ENCODE measurements at places on chromosomes 6 and 20.

GRCh38 chr6:45812922-45813321 lies 202.7 kb downstream of the CLIC5 start:
- DNase-seq = no peak

DNA sequence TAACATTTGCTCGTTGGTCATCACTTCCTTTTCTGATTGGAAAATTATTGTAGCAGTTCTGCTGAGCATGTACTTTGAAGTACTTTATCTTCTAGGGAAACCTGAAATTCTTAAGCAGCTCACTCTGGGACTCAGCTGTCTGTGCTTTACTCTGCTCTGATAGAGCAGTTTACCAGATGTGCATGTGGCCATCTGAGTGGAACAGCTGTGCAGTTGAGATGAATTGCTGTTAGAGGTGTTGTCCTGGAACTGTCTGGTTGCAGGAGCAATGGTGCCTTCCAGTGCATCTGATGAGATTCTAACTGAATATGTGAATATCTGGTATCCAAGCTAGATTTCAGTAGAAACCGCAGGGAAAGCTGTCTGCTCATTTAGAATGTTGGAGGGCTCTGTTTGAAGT lies 27.2 kb downstream of the PANK2 start:
- peak; percentile 47 for DNase-seq

DNA sequence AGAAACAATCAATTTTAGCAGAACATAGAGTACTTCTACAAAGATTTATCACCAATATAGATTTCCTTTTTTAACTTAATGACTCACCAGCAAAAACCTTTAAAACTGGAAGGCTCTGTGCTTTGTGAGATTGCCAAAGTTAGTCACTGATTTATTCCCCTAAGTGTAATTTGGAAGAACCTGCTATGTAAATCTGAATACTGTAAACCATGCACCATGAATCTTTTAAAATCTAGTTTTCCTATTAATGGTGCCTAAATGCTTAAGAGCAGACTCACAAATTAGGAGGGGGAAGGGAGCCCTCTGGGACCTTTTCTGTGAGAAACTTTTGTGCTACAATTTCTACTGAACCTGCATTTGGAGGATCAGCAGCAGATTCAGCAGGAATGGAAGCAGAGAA lies 57.8 kb upstream of the PNRC1 start:
- DNase-seq = no peak

DNA sequence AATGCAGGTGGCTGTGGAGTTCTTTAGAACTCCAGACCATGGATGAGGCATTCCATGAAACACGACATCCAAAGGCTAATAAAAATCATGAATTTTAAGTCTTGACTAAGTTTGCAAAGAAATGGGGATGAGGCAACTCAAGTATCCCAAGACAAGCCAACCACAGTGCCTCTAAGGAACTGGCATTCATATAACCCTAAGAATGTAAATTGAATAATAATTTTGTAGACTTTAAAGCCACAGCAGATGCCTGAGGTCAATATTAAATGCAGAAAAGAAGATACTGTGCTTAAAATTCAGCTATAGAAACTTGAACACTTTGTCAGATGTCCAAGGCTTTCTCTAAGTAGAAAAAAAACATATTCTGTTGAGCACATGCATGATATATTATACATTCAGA lies 54.5 kb downstream of the TFAP2B start:
- DNase-seq = no peak

GRCh38 chr6:159726255-159726917 lies 920 bp upstream of the WTAP start:
- no peak for DNase-seq

DNA sequence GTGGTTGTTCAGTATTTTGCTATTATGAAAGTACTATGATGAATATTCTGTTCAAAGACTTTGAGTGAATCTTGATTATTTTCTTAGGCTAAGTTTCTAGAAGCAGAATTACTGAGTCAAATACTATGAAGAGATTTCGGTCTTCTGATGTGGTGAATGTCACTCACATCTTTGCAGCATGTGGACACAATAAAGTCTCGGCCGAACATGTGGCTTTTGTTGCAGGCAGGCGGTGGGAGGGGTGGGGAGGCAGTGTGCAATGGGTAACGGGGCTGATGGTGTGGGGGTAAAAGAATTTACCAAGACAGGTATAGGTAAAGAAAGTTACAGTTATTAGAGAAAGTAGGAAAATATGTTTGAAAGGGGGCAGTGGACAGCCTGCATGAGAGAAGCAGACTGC lies 156.4 kb upstream of the DTNBP1 start:
- DNase-seq = no peak

DNA sequence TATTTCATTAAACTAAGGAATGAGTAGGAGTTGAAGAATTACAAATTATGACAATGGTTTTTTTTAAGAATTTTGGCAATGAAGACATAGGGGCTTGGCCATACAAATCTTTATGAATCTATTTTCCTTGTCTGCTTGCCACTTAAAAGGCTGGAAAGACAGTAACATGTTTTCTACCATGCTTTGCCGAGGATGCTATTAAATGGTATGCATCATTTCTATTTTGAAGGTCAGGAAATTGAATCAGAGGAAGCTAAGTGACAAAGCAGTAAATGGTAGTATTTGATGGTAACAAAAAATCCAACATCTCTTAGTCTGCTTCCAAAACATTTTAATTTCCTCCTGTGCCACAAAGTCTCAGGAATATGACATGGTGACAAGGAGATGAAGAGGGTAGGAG lies 287.2 kb downstream of the RFPL4B start:
- DNase-seq = no peak

GRCh38 chr6:155077331-155077730 lies 82.2 kb downstream of the TIAM2 start:
- DNase-seq = no peak

- DNase-seq = no peak
These were observed 10.9 kb downstream of the PMEPA1 start for GRCh38 chr20:57698867-57699275.

DNA sequence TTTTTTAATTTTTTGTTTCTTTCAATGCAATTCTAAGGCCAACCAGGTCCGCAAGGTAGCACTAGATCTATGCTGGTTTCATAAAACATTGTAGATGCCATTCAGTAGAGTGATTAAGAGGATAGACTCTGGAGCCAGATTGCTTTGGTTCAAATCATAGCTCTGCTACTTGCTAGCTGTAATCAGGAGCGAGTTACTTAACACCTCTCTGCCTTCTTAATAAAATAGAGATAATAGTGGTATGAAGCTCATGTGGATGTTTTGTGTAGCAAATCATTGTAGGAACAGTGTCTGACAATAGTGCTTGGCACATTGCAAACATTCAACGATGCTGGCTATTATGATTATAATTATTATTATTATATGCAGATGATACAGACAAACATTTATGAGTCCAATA lies 164.9 kb downstream of the LAMA2 start:
- no peak for DNase-seq

DNA sequence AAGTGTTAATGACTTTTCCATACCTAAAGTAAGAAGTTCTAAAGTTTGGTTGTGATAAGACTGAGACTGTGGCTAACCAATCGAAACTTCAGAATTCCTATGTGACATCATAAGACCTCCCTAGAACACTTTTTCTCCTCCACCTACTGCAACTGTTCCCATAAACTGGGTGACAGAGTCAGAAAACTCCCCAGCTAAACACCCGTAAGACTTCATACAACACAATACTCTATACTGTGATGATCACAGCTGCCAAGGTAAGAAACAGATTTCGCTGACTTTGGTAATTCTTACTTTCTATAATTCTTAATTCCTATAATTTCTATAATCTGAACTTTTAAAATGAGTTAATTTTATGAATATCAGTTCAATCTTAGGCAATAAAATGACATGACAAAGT lies at the start of gene PLN:
Gene PLN (plus strand): TSS at position 161 of the 400 bp plus-strand sequence. CDS start 10,626 bp downstream, outside the sequence.
- no peak for DNase-seq

DNA sequence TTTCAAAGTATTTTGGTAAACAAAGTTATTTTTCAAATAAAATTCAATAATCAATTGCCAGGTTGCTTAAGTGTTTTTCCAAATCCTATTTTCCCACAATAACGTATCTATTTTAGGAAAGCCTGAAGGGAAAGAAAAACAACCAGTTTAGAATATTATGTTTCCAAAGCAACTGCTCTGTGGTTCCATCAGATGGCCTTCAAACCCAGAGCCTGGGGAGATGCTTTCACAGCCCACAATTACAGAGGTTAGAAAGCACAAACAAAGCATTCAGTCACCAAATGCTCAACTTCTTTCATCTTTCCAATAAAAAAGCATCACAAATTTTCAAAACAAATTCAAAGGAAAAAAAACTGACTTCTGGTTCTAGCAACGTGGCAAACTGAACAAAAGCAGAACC lies 66.0 kb downstream of the ELOVL5 start:
- no peak for DNase-seq

GRCh38 chr20:37220731-37221130 lies 40.9 kb downstream of the GHRH start:
- no peak for DNase-seq

DNA sequence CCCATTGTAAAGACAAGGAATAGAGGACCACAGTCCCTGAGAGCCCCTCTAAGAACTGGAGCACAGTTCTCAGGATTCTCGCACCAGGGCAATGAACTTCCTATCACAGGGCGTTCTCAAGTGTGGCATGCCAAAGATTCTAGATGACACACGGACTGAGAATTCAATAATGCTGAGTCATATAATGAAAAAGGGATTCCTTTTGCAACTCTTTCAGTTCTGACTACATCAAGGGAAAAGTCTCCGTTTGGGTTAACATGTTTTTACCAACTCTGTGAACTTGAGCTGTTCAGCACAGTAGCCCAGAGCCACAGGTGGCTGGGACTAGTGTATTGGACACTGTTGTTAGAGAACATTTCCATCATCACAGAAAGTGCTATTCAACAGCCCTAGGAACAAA lies 3.4 kb downstream of the MED20 start:
- DNase-seq = peak; percentile 65

- DNase-seq = no peak
These were observed 84.3 kb downstream of the THBS2 start for GRCh38 chr6:169169375-169169774.

DNA sequence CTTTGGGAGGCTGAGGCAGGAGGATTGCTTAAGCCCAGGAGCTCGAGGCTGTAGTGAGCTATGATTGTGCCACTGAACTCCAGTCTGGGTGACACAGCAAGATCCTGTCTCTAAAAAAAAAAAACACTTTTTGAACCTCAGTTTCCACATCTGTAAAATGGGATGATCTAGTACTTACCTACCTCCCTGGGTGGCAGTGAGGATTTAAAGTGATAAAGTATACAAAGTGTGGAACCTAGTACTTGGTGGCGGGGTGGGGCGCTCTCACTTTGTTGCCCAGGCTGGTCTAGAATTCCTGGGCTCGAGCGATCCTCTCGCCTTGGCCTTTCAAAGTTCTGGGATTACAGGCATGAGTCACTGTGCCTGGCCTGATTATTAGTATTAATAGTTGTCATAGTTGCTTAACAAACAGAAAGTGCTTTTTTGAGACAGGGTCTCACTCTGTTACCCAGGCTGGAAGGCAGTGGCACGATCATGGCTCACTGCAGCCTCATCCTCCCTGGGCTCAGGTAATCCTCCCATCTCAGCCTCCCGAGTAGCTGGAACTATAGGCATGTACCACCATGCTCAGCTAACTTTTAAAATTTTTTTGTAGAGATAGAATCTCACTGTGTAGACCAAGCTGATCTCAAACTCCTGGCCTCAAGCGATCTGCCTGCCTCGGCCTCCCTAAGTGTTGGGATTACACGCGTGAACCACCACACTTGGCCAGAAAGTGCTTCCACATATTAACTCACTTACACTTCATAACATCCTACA lies 7.0 kb upstream of the PLTP start:
- DNase-seq = no peak

- no peak for DNase-seq
These were observed 540.5 kb upstream of the JAG1 start for GRCh38 chr20:11214256-11214840.

DNA sequence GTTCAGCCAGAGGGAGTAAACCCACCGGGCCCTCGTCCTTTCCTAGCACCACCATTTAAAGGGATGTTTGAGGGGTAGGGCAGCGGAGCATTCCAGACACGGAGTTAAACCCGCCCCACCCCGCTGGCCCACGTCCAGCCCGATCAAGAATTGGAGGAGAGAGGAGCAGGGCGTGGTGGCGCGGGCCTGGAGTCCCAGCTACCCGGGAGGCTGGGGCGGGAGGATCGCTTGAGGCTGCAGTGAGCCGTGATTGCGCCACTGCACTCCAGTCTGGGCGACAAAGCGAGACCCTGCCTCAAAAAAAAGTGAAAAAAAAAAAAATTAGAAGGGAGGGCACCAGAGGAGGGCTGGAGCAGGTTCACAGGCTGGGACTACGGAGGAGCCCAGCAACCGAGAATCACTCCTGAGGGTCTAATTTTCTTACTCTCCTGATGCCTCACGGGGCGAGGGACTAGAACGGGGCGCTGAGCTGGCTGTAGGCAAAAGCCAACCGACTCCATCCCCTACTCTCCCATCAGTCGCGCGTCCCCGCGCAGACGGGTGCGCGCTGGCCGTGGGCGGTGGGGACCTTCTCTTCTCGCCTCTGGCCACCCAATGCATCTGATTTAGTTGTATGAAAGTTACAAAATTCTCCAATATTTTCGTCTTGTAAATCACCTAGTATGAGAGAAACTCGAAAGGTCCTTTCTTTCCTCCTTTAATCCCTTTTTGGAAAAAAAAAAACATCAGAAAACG lies 6.1 kb upstream of the HSPA1B start:
- DNase-seq = peak; percentile 72

GRCh38 chr20:18721551-18722115 lies 92.0 kb upstream of the SCP2D1 start:
- no peak for DNase-seq

- no peak for DNase-seq
These were observed 51.0 kb upstream of the SLC32A1 start for GRCh38 chr20:38673261-38673660.

DNA sequence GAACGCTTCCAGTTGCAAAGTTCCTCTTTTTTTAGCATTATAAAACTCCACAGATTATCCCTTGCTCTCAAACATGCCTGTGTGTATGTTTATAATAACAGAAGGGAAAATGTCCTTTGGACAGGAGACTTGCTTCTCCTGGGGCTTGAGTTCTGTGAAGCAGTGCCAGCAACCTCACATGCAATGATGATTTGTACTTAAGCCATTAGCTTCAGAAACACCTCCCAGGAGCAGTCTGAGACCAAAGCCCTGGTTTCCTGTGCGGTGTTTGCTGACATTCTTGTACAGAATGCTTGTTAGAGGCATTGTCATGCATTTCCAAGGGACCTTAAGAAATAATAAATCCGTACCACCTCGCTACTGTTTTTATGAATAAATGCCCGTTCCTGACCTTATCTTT lies 752.8 kb downstream of the CBLN4 start:
- no peak for DNase-seq

- no peak for DNase-seq
These were observed 93.1 kb upstream of the TAB2 start for GRCh38 chr6:149224399-149224798.

DNA sequence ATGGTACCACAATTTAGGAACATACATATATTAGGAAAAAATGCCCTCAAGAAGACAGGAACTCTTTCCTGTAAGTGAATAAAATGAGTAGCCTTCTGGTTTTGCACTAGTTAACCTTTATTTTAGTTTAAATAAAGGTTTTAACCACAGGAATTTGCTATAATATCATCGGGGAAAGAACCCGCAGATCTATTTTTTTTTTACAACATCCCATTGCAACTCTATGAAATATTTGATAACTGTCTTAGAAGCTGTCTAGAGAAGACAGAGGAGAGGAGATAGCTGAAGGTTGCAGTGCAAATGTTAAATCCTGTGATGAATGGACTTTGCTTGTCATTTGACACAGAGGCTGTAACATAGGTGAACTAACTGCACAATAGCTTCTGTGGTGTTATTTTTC lies 69.5 kb downstream of the TINAG start:
- no peak for DNase-seq

- no peak for DNase-seq
These were observed 75.1 kb upstream of the DUSP22 start for GRCh38 chr6:217048-217659.
